ENCODE measurements at places on chromosomes 1 and 21. TPM values are rescaled to one million over a fixed set of nuclear protein-coding genes. Genes with fewer than 3 reads are reported as not detected.

The LAD1 gene
- 0.23 TPM for polyA plus RNA-seq

The IFI6 gene
- polyA plus RNA-seq, result 116 TPM

The CCDC181 gene
- polyA plus RNA-seq, result not detected

The TFF3 gene
- polyA plus RNA-seq, result not detected

The BGLAP gene
- polyA plus RNA-seq, result 0.40 TPM

The C4BPB gene
- polyA plus RNA-seq, result 0.77 TPM

The MAP3K7CL gene
- 5.8 TPM for polyA plus RNA-seq

The HMGCS2 gene
- not detected for polyA plus RNA-seq

The TCHH gene
- not detected for polyA plus RNA-seq

The BACH1 gene
- polyA plus RNA-seq, result 9.1 TPM

The TAS1R1 gene
- not detected for polyA plus RNA-seq

The VAMP3 gene
- polyA plus RNA-seq, result 9.5 TPM

The LAPTM5 gene
- polyA plus RNA-seq, result 977 TPM

The FAM177B gene
- not detected for polyA plus RNA-seq

The OR2T33 gene
- not detected for polyA plus RNA-seq

The FAM151A gene
- not detected for polyA plus RNA-seq

The TYW3 gene
- 31.9 TPM for polyA plus RNA-seq

The HES4 gene
- polyA plus RNA-seq, result not detected

The CD1B gene
- not detected for polyA plus RNA-seq

The STIL gene
- polyA plus RNA-seq, result 30.0 TPM

The CFHR2 gene
- polyA plus RNA-seq, result not detected

The AGRN gene
- polyA plus RNA-seq, result 0.96 TPM

The CAPN8 gene
- polyA plus RNA-seq, result 15.0 TPM

The LCE6A gene
- not detected for polyA plus RNA-seq

The ASCL5 gene
- not detected for polyA plus RNA-seq

The ERICH3 gene
- not detected for polyA plus RNA-seq

The LCE2C gene
- not detected for polyA plus RNA-seq

The PRUNE1 gene
- polyA plus RNA-seq, result 14.1 TPM

The ERVH48-1 gene
- 0.30 TPM for polyA plus RNA-seq

The APCS gene
- not detected for polyA plus RNA-seq
